GM12892 (cell line): ENCODE measurements at places on chromosomes 2 and 18.

- no peak for DNase-seq
These were observed 60.7 kb downstream of the LYPD1 start for GRCh38 chr2:132609101-132609890.

GRCh38 chr2:122148128-122148767 lies 392.8 kb downstream of the TSN start:
- no peak for DNase-seq

- no peak for DNase-seq
These were observed 1.4 kb downstream of the STAT4 start for GRCh38 chr2:191149391-191149790.

DNA sequence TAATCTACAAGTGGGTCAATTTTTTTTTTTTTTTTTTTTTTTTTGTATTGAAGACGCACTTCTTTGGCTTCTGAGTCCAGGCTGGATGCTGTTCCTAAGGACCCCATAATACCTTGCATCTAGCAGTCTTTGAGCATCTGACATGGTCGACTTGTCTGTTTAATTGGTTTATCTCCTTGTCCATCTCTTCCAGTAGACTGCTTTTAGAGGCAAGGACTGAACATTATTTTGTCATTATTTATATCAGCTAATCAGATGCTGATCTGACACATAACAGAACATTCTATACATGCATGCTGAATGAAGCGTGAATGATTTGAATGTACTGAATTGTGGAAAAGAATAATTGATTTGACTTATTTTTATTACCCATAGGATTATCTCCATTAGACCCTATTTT lies 118.7 kb downstream of the CDH7 start:
- no peak for DNase-seq

DNA sequence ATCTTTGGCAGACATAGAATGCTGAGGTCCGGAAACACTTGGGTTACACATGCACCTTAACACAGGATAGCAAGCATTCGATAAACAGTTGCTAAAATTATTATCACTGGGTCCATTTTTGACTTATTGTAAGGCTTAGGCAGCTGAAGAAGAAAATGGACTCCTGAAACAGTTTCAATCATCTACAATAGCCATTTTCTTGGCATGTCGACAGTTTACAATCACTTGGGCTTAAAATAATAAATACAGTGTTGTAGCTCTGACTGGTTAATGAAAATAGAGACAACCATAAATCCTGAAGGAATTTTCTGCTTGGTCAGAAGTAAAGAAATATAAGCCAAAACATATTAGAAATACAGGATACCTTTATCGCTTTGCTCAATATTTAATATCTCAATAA lies 169.2 kb downstream of the XIRP2 start:
- no peak for DNase-seq

DNA sequence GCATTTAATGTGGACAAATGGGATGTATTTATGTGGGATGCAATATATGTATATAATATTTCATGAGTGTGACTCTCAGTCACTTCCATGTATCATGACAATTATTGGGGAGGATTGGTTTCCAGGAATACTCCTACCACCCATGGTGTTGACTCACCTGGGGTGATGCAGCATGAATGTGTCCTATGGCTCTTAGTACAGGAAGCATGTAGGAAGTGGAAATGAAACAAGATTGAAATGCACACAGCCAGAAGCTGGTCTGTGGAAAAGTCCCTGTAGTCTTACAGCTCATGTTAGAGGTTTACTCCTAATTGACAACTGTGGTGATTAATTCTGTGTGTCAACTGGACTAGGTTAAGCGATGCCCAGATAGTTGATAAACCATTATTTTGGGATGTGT lies 89.3 kb upstream of the HAAO start:
- no peak for DNase-seq

GRCh38 chr2:221674446-221674845 lies 102.3 kb upstream of the EPHA4 start:
- DNase-seq: no peak

DNA sequence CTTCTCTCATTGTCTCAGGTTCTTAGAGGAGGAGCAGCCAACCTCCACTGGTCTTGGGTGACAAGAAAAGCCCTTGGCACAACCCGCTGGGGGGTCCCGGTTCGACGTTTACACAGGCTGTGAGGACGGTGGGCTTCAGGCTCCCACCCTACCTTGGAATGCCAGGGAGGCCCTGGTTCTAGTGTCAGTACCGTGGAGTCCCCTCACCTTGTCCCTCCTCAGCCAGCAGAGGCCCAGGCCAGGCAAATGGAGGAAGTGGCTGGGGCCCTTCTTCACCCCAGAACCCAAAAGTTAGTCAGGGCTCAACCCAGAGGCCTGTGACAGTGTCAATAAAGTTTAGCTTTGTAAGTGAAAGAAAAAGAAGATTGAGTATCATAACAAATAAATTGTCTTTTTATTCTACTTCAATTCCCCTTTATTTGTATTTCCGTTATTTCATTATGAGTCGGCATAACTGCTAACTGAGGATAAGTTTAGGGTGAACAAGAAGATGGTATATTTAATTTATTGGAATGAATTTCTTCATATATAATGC lies 62.6 kb upstream of the ZSWIM2 start:
- DNase-seq: no peak

GRCh38 chr2:176814740-176815367 lies 397.7 kb upstream of the HNRNPA3 start:
- DNase-seq: no peak

GRCh38 chr18:6374340-6374739 lies 40.4 kb downstream of the L3MBTL4 start:
- DNase-seq: no peak

- DNase-seq: no peak
These were observed 61.0 kb upstream of the IL1RL1 start for GRCh38 chr2:102250278-102250821.

DNA sequence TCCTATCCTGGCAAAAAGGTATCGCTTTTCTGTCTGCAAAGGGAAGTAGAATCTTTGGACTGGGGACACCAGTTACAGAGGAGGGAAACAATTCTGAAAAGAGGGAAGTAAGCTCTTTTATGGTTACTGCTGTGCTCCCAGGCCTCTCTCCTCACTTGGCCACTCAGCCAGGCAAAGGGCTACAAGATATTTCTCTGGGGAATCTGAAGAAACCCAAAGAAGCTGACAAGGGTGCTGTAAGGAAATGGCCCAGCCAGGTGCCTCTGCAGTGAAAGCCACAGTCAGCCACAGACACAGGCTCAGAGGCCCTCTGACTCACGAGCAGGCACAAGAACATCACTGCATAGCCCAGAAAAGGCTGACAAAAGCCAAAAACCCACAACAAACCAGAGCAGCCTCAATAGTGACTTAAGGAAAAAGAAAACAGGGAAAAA lies 5.8 kb downstream of the HDLBP start:
- peak; percentile 33 for DNase-seq

DNA sequence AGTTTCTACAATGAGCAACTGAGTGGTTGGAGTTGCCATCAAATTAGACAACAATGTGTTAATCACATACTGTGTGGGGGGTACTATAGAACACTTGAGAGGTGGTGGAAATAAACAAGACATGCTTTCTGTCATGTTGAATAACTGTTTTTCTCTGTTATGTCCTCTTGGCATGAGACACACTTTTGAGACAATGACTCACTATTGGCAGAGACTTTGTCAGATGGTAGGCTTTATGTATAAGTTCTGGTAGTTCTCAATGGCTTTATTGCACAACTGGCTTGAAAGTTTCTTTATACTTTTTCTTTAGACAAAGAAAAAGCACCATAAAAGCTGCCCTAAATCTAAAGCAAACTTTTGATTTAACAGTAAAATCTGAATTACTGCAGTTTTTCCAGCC lies 578.7 kb downstream of the ADCYAP1 start:
- no peak for DNase-seq

DNA sequence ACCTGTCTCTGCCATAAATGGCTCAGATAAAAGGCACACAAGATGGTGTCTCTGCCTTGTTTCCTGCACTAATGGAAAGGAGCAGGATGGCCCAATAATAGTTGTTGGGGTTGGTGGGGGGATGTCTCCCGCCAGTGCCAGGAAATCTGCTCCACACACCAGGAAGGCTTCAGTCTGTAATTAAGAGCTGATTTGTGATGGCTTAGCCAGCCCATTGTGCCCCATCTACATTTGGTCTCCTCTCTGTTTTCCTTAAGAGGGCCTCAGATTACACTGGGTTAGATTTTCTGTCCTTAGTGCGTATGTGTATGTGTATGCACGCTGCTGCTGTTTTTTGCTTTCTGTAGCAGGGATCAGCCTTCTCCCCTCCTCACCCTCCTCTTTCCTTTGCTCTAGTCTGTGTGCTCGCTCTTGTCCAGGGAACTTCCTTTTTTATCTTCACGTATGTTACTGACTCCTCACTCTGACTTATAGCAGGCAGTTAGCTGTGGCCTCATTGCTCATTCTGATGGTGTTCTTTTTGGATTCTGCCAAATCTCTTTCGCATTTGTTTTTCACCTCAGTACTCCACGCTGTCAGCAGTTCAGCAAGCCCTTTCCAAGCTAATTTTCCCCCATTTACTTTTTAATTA lies 33.4 kb upstream of the MGAT5 start:
- DNase-seq: no peak

GRCh38 chr2:88959480-88960204 lies 268.2 kb downstream of the RPIA start:
- DNase-seq: no peak

- DNase-seq: no peak
These were observed 90.1 kb downstream of the RTN4 start for GRCh38 chr2:54960164-54960563.

GRCh38 chr2:120764991-120765677 lies 29.5 kb downstream of the GLI2 start:
- no peak for DNase-seq

- no peak for DNase-seq
These were observed 64.3 kb upstream of the RTN4 start for GRCh38 chr2:55114597-55114996.

DNA sequence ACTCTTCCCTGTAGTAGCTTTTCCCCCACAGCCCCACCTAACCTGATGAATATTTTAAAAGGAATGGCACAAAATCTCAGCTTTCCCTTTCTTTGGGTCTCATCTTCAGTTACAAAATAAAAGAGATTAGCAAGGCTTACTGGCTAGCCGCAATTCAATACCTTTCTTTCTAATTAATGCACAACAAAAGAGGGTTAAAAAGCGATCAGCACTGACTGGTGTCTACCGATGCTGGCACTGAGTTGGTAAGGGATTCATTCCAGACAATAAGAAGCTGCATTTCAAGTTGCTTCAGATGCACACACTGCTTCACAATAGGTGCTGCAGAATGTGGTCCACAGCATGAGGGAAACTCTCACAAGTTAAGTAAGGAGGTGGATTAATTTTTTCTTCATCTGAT lies 41.9 kb downstream of the HDHD2 start:
- no peak for DNase-seq

DNA sequence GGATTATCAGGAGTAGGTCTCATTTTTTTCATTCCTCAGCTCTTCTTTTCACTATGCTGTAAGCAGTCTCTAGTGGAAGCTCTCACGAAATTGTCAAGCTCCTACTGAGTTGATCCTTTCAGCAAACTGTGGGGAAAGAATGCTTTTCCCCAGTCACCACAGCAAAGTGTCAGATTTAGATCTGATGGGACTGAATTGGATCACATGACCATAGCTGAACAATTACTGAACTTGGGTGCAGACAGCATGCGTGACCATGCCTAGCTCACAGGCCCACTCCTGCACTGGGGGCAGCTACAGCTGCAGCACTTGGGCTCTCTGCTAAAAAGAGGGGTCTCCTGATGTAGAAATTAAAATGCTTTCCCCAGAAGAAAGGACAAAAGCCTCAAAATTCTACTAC lies 3.1 kb downstream of the ARHGAP15 start:
- no peak for DNase-seq

DNA sequence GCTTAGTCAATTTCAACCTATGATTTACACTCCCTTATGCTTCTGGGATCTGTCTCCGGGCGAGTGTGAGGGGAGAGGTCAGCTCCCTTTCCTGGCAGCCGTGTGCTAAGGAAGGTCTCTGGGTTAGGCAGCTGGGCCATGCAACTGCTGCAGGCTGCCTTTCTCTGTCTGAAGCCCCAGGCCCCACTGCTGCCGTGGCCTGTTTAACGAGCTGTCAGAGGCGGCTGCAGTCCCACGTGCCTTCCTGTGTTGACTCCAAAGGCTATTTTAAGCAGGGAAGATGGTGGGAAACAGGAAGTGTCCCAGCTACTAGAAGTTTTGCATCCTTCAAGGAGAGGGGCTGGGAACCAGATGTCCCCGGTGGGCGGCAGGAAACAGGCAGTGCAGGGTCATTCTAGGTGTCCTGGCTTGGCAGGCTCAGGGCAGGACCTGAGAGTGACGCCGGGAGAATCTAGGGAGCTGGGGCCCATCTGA lies 186.4 kb downstream of the TNS1 start:
- DNase-seq: no peak

DNA sequence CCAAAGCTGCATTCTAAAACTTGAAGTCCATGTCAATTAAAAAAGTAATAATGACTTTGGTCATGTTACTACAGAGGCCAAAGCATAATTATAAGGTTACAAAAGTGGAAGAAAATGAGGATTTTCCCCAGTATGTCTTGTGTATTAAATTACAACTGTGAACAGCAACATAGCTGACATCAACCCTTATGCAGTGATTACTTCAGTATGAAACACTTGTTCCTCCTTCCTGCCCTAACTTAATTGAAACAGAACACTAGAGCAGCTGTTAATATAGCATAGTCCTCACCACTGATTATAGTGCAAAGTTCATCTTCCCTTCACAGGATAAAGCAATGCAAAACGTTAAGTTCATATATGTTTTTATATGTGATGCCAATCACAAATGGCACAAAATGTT lies 29.9 kb downstream of the EPB41L3 start:
- DNase-seq: no peak

DNA sequence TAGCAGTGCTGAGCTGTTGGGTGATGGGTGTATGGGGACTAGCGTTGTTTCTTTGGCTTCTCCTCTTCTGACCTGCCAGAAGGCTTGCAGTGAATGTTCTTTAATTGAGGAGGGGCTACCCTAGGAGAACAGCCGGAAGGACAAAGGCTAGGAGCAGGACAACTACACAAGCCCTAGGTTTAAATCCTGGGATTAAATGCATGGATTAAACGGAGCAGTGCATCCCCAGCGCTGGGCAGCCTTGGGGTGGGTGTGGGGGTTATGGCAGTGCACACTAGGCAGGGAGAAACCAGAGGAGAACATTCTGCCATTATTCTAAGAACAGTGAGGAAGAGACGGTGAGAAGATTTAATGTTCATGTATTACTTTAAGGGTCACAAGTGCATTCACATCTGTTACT lies 86.4 kb upstream of the MCFD2 start:
- no peak for DNase-seq

GRCh38 chr18:22279741-22280452 lies 110.5 kb downstream of the GATA6 start:
- no peak for DNase-seq

DNA sequence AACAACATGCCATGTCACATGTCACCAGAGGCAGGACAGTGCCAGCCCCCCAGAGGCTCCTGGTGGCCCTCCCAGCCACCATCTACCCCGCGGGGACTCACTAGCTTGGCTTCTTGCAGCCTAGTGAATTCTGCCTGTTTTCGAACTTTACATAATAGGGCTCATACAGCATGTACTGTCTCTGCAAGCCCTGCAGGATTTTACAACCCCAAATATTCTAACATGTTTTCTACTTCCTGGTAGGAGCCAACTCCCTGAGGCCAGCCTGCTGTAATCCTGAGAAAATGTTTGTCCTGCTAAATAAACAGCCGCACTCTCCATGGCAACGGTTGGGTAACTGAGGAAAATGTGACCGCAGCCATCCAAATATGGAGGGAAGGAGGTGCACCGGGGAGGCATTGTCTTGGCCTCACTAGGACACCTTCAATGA lies 2.7 kb downstream of the PER2 start:
- no peak for DNase-seq
